Small intestine (tissue), 16 donors: ENCODE measurements at places on chromosomes 12 and 14. TPM values are rescaled to one million over a fixed set of nuclear protein-coding genes. Genes with fewer than 3 reads are reported as not detected.
A peak's percentile ranks its signal among the peaks of the same experiment; 100 is the strongest.

Gene CCDC198
- 90.1 TPM for polyA plus RNA-seq

Gene MYF5
- not detected for polyA plus RNA-seq

Gene KLHDC2
- polyA plus RNA-seq: 82.1 TPM

Gene AKAP6
- polyA plus RNA-seq: 0.45 TPM

Gene TROAP
- 16.0 TPM for polyA plus RNA-seq

Gene TMPRSS12
- polyA plus RNA-seq: not detected

Gene CD27
- 3.7 TPM for polyA plus RNA-seq

DNA sequence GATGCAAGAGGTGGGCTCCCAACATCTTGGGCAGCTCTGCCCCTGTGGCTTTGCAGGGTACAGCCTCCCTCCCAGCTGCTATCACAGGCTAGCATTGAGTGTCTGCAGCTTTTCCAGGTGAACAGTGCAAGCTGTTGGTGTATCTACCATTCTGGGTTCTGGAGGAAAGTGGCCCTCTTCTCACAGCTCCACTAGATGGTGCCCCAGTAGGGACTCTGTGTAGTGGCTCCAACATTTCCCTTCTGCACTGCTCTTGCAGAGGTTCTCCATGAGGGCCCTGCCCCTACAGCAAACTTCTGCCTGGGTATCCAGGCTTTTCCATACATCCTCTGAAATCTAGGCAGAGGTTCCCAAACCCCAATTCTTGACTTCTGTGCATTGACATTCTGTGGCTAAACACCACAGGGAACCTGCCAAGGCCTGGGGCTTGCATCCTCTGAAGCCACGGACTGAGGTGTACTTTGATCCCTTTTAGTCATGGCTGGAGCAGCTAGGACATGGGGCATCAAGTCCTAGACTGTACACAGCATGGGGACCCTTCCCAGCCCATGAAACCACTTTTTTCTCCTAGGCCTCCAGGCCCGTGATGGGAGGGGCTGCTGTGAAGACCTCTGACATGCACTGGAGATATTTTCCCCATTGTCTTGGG lies 24.0 kb upstream of the SLC38A1 start:
- H3K4me1 ChIP-seq: no peaks in the 10 kb centered on the region
- no peak overlapping the region for H3K4me3 ChIP-seq
- no peaks in the 10 kb centered on the region for H3K36me3 ChIP-seq
- no peaks in the 10 kb centered on the region for H3K27me3 ChIP-seq

DNA sequence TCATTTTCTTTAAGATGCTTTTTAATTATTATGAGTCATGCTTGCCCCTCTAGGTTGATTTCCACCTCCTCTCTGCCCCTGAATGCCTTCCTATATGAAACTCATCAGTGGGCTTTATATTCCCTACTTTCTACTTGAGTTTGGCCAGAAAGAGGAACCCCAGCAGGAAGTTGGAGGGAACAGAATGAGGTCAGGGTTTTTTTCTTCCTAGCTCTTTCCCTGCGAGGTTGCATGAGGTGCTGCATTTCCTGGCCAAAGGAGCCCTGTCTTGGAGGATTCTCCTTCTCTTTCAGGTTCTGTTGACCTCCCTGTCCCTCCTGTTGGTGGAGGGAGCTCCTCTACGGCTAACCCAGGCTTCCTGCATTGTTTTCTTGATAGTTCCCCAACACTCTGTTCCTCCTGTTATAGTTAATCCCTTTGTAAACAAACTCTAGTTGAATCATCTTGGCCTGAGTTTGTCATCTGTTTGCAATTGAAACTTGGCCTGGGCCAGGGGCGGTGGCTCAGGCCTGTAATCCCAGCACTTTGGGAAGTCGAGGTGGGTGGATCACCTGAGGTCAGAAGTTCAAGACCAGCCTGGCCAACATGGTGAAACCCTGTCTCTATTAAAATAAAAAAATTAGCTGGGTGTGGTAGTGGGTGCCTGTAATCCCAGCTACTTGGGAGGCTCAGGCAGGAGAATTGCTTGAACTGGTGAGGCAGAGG lies 15.3 kb upstream of the SPIC start:
- no peaks in the 10 kb centered on the region for H3K36me3 ChIP-seq
- H3K4me1 ChIP-seq: no peaks in the 10 kb centered on the region
- no peaks in the 10 kb centered on the region for H3K27me3 ChIP-seq
- H3K4me3 ChIP-seq: no peak overlapping the region

DNA sequence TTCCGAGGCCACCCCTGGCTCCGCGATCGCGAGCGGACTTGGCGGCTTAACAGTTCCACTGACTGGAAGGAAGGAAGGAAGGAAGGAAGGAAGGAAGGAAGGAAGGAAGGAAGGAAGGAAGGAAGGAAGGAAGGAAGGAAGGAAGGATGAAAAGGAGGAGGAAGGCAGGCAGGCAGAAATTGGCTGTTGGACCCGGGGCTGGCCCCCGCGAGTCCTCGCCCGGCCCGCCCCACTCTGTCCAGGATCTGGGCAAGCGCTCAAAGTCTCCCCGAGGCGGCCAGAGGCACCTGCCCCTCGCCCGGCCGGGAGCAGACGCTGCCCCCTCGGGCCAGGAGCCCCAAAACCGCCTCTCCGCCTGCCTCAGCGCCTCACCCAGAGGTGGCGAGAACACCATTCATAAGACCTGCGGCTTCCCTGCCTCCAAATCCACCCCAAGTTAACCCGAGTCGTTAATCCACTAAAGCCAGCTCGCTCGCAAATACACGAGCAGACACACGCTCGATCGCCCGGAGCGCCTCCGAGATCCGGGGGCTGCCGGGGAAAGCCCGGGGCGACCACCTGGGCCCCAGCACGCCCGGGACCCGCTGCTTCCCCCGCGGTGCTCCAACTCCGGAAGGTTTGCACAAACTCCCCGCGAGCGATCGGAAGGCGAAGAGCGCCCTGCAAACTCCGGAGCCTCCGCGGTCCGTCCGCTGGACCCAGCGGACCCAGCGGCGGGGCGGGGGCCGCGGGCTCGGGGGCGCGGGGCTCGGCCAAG lies 844 bp downstream of the DPF3 start:
- H3K36me3 ChIP-seq: no peaks in the 10 kb centered on the region
- H3K4me1 ChIP-seq: no peaks in the 10 kb centered on the region
- H3K27ac ChIP-seq: no peak overlapping the region
- peak; percentile 72 for DNase-seq
- peaks cover 34% of the 10 kb centered on the region for H3K27me3 ChIP-seq
- H3K4me3 ChIP-seq: peak overlapping the region; percentile 65

DNA sequence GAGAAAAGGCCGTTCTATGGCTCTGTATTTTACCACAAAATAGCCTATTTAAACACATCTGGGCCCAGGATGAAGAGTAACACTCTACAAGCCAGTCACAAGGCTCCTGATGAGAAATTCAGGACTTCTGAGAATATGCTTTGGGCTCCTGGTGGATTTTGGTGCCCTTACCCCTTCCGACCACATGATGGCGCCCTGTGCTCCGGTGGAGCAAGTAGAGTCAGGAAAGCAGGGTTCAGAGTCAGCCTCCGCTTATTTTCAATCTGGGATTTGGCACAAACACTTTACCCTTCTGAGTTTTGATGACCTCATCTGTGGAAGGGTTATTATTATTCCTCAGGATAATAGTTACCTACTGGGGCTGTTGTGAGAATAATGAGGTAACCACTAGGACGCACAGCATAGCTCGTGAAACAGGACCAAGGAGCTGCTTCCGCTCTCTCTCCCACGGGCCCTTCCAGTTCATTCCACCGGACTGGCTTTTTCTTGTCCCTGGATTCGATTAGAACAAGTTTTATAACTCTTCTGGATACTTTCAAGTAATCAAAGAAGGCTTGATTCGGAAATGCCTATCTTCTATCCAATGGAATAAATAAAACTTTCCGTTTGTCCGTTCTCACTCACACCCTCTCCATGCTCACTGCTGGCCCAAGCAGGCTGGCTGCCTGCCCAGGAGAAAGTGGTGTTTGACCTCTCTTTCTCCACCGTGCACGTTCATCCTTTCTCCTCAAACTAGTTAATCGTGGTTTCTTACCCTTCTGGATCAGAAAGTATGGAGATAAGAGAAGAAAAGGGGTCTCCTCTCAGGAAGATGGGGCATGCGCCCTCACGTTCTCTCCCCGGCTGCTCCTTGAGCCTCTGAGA lies 104.6 kb downstream of the GALC start:
- no peaks in the 10 kb centered on the region for H3K36me3 ChIP-seq
- no peak overlapping the region for H3K4me3 ChIP-seq
- H3K27ac ChIP-seq: no peak overlapping the region

DNA sequence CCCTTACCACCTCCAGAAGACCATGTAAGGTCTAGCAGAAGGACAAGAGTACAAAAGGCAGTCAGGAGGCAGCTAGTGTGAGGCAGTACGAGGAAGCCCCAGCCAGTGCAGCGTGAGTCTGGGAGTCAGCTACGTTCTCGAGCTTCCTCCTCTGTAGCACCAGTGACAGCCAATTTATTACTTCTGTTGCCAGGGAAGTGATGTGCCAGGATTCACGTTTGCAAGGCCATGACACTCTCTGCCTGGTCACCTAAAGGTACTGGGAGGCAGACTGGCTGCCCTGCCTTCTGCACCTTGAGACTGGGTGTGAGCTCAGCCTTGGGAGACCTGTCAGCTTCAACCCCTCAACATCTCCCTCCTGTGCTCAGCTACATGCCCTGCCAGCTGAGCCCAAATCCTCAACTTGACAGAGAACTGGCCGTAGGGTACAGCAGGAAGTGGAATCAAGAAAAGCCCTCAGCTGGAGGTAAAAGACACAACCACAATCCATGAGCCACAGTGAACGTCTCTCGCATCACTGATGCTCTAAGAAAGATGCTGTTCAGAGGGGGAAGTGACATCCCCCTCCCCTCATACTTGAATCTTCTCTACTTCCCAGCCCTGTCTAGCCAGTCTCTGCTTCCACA lies 182.5 kb upstream of the RGS6 start:
- H3K27ac ChIP-seq: no peak overlapping the region
- H3K4me3 ChIP-seq: no peak overlapping the region
- DNase-seq: no peak
- H3K4me1 ChIP-seq: no peaks in the 10 kb centered on the region

DNA sequence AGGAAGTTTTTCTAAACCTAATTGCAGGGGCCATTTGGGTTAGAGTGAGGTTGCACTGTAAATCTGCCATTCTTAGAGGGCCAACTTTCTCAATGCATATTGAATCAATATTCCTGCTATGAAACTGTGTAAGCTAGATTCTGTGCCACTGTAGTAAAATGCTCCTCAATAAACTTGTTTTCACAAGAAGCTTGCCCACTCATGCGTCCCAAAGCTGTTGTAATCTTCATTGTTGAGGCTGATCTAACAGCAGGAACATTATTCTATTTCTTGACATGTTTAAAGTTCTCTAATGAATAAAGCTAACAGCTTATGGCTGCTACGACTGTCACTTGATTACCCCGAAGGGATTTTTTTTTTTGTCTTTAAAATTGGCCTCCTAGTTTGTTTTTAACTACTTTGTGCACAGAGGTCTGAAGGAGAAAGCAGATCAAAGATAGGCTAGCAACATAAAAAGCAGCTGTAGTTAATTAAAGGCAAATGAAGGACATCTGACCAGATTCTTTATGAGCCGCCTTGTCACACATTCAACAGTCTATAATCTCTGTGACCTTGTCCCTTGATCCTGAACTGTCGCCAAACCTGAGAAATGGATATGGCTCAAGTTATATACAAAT lies 243.7 kb downstream of the PAX9 start:
- no peaks in the 10 kb centered on the region for H3K36me3 ChIP-seq
- no peaks in the 10 kb centered on the region for H3K27me3 ChIP-seq
- H3K4me3 ChIP-seq: no peak overlapping the region
- DNase-seq: peak; percentile 20
- no peaks in the 10 kb centered on the region for H3K4me1 ChIP-seq

- DNase-seq: no peak
- no peaks in the 10 kb centered on the region for H3K4me1 ChIP-seq
- no peak overlapping the region for H3K27ac ChIP-seq
Observed at GRCh38 chr12:89552376-89552775, 26.5 kb upstream of the POC1B start.

DNA sequence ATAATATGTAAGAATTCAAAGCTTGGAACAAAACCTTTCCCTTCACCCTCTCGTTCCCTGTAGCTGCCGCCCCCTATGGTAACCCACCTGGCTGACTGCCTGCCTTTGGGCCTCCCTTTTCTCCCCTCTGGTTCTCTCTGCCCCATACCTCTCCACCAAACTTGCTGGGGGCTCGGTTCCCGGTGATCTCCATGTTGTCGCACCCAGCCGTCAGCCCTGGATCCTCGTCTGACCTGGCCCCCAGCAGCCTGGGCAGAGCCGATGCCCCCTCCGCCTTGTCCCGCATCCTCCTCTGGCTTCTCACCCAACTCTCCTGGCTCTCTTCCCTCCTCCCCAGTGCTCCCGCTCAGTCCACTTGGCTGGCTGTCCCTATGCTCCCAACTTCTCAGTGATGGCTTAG lies 4.5 kb downstream of the CYP46A1 start:
- H3K36me3 ChIP-seq: no peaks in the 10 kb centered on the region
- H3K27me3 ChIP-seq: no peaks in the 10 kb centered on the region
- no peaks in the 10 kb centered on the region for H3K4me1 ChIP-seq
- H3K4me3 ChIP-seq: no peak overlapping the region
- DNase-seq: no peak
- no peak overlapping the region for H3K27ac ChIP-seq

- no peak for DNase-seq
- H3K4me1 ChIP-seq: no peaks in the 10 kb centered on the region
- peaks cover 3% of the 10 kb centered on the region for H3K27me3 ChIP-seq
- H3K27ac ChIP-seq: no peak overlapping the region
- H3K36me3 ChIP-seq: no peaks in the 10 kb centered on the region
Observed at GRCh38 chr12:105480162-105480561, 149.7 kb downstream of the C12orf75 start.

DNA sequence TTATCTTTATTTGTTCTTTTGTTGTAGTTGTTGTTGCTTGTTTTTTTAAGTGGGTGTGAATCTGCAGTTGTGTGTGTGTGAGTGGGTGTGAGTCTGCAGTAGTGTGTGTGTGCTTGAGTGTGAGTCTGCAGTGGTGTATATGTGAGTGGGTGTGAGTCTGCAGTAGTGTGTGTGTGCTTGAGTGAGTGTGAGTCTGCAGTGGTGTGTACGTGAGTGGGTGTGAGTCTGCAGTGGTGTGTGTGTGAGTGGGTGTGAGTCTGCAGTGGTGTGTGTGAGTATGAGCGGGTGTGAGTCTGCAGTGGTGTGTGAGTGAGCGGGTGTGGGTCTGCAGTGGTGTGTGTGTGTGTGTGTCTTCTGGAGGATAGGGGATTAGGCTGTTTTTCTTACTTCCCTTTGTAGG lies 1186.8 kb upstream of the SEL1L start:
- no peaks in the 10 kb centered on the region for H3K4me1 ChIP-seq
- H3K36me3 ChIP-seq: no peaks in the 10 kb centered on the region
- H3K27me3 ChIP-seq: no peaks in the 10 kb centered on the region
- H3K27ac ChIP-seq: no peak overlapping the region
- DNase-seq: no peak

GRCh38 chr12:105704787-105705186 lies 374.3 kb downstream of the C12orf75 start:
- H3K36me3 ChIP-seq: no peaks in the 10 kb centered on the region
- no peak overlapping the region for H3K27ac ChIP-seq
- H3K27me3 ChIP-seq: no peaks in the 10 kb centered on the region
- no peak overlapping the region for H3K4me3 ChIP-seq

DNA sequence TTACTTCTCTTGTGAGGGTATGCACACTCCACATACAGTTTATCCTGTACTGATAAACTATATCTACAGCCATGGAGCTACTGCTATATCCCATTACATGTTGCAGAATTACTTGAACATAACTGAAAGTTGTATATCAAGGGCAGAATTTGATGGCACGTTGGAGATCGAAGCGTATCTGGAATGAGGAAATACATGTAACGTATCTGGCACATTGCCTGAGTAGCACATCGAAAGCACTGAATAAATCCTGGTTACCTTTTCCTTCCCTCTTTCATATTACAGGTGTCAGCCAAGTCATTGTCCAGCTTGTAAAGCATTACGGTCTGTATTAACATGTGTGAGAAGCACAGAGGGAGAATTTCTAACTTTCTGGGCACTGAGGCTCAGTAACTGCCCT lies 42.1 kb upstream of the LIN7A start:
- H3K27ac ChIP-seq: no peak overlapping the region
- H3K27me3 ChIP-seq: no peaks in the 10 kb centered on the region
- no peak for DNase-seq
- H3K36me3 ChIP-seq: no peaks in the 10 kb centered on the region
- H3K4me1 ChIP-seq: no peaks in the 10 kb centered on the region
